Mesothelial cell of epicardium (in vitro differentiated cells): ENCODE measurements at places on chromosomes 7 and 10.

DNA sequence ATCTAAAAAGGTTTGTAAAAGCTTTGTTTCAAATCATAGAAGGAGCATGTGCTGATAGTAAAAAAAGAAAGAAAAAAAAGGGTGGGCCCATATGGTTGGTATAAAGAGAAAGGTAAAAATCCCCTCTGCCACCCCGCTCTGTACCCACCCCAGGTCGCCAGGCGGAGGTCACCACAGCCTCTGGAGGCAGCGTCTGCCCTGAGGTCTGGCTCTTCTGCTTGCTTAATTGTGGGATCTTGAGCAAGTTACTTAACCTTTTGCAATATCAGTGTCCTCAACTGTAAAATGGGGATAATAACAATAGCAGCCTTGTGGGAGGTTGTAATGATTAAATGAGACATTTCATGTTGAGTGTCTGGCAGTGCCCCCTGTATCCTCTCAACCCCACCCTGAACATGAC lies 10.7 kb upstream of the PCBD1 start:
- no peak overlapping the region for H3K27ac ChIP-seq
- peaks cover 12% of the 10 kb centered on the region for H3K27me3 ChIP-seq
- H3K36me3 ChIP-seq: no peaks in the 10 kb centered on the region
- DNase-seq: no peak
- H3K4me3 ChIP-seq: no peak overlapping the region

- H3K27ac ChIP-seq: no peak overlapping the region
- H3K4me1 ChIP-seq: peaks cover 2% of the 10 kb centered on the region
- no peak for DNase-seq
- no peaks in the 10 kb centered on the region for H3K36me3 ChIP-seq
- peaks cover 54% of the 10 kb centered on the region for H3K27me3 ChIP-seq
Observed at GRCh38 chr10:122878799-122879338, 512 bp downstream of the FAM24B start.

DNA sequence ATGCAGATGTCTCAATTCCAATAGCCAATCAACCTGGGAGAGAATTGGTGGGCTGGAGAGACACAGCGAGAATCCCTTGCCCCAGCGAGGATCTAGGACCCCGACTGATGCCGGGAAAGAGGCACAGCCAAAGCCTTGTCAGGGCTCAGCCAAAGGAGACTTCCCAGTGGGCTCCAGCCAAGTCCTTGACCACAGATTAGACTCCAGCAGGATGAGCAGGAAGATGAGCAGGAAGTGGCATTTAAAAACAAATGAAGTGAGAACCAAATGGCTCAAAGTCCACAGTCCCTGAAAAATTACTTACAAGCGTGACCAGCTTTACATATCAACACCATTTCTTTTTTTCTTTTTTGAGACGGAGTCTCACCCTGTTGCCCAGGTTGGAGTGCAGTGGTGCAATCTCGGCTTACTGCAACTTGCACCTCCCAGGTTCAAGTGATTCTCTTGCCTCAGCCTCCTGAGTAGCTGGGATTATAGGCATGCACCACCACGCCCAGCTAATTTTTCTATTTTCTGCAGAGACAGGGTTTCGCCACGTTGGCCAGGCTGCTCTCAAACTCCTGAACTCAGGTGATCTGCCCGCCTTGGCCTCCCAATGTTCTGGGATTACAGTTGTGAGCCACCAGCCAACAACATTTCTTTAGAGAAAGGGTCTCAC lies 40.2 kb downstream of the CTBP2 start:
- H3K4me3 ChIP-seq: no peak overlapping the region
- no peaks in the 10 kb centered on the region for H3K27me3 ChIP-seq
- H3K36me3 ChIP-seq: peaks cover 11% of the 10 kb centered on the region
- no peak for DNase-seq
- peaks cover 29% of the 10 kb centered on the region for H3K4me1 ChIP-seq
- H3K27ac ChIP-seq: peak overlapping the region; percentile 43

DNA sequence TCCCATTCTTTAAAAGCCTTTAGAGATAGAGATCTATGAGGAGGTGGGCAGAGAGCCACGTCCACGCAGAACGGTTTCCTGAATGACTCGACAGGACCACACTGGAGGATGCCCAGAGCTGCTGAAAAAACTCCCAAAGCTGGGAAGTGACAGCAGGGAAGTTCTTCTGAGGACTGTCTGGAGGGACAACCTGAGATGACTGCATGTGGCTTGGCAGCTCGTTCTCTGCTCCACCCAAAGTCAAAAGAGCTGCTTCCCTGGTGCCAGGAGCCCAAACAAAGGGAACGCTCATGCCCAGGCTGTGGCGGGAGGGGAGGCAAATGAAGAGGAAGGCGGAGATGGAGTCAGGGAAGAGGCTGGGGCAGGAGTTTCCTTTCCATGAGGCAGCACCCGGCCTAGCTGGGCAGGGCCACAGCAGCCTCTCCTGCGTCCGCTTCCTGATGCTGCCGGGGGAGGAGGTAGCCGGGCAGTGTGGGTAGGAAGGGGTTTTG lies 95.4 kb downstream of the CCDC3 start:
- H3K4me1 ChIP-seq: peaks cover 6% of the 10 kb centered on the region
- H3K4me3 ChIP-seq: no peak overlapping the region
- no peak overlapping the region for H3K27ac ChIP-seq
- DNase-seq: no peak
- H3K27me3 ChIP-seq: peaks cover 8% of the 10 kb centered on the region

DNA sequence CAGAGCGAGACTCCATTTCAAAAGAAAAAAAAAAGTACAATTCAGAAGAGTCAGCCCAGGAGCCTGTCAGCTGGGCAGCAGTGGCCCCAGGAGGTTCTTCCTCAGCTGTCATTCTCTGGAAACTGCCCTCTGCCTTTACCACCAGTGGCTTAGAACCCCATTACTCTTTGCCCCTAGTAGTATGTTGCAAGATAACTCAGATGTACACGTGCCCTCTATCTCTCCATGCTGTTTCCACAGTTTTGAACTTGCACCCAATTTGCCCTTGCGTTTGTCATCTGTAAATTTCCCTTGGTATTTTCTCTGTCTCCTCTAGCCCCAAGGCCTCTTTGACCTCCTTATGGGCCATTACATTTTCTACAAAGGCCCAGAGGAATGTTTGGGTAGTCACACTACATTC lies 56.7 kb upstream of the PRKAR2B start:
- H3K4me3 ChIP-seq: no peak overlapping the region
- no peaks in the 10 kb centered on the region for H3K27me3 ChIP-seq
- no peaks in the 10 kb centered on the region for H3K36me3 ChIP-seq
- DNase-seq: no peak
- peaks cover 6% of the 10 kb centered on the region for H3K4me1 ChIP-seq
- no peak overlapping the region for H3K27ac ChIP-seq

DNA sequence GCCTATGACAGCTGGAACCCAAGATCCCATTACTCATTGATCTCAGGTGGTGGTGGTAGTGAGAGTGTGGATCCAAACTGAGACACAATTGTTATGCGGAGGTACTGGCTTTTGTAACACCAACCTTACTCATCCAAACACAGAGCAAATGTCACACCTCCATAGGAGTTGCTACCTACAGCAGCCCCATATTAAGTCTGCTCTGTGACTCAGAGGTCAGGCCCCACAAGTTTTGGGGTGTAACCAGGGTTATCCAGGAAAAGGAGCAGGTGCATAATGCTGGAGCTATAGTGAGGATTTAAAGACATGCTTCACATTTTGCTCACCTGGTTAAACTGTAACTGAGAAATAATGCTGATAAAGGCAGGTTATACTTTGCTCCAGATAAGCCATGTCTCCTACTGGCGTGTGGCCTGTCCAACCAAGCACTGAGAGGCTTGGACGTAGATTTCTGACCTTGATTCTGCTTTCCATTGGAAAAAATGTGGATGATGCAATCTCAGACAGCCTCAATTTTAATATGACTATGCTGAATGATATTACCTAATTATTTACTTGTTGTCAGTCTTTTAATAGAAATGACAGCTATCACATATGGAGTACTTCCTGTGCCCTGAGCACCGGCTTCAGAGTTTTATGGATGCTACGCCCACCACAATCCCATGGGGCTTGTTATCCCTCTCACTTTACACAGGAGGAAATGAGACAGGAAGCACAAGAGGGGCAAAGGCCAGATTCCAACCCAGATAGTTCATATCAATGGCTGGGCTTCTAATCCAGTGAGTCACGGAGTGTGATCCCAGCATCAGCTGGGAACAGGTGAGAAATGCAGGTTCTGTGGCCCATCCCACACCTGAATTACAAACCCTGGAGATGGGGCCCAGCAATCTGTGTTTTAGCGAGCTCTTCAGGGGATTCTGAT lies 181.3 kb downstream of the CHN2 start:
- H3K4me3 ChIP-seq: no peak overlapping the region
- H3K27me3 ChIP-seq: no peaks in the 10 kb centered on the region
- no peaks in the 10 kb centered on the region for H3K36me3 ChIP-seq

GRCh38 chr10:42952349-42952748 lies 124.5 kb upstream of the RET start:
- peaks cover 12% of the 10 kb centered on the region for H3K4me1 ChIP-seq
- peak; percentile 56 for DNase-seq
- H3K27me3 ChIP-seq: peaks cover 59% of the 10 kb centered on the region
- H3K27ac ChIP-seq: peak overlapping the region; percentile 5

DNA sequence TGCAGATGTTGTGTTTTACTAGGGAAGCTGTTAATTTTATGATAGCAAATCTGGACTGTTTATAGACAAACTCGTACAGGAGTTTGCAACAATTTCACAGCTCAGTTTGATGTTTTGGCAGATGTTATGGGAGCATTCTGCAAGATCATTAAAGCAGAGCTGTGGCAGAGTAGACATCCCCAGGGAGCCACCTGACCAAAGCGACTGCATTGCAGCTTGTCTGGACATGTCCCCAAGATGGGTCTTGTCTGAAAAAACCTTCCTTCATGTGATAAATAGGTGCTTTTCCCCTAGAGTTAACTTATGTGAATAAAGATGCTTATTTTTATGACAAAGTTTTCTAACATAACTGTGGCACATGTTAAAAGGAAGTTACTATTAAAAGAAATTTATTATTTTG lies 91.2 kb upstream of the GPR141 start:
- no peaks in the 10 kb centered on the region for H3K27me3 ChIP-seq
- peaks cover 8% of the 10 kb centered on the region for H3K4me1 ChIP-seq
- no peaks in the 10 kb centered on the region for H3K36me3 ChIP-seq
- no peak overlapping the region for H3K4me3 ChIP-seq

DNA sequence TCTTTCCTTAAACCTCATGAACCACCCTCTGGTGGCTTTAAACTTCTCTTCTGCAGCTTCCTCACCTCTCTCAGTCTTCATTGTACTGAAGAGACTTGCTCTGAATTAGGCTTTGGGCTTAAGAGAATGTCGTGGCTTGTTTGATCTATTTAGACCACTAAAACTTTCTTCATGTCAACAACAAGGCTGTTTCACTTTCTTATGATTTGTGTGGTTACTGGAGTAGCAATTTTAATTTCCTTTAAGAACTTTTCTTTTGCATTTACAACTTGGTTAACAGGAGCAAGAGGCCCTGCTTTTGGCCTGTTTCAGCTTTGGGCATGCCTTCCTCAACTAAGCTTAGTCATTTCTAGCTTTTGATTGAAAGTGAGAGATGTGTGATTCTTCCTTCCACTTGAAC lies 38.1 kb upstream of the CDHR3 start:
- peaks cover 12% of the 10 kb centered on the region for H3K36me3 ChIP-seq
- H3K27ac ChIP-seq: no peak overlapping the region
- no peaks in the 10 kb centered on the region for H3K4me1 ChIP-seq
- no peak for DNase-seq

DNA sequence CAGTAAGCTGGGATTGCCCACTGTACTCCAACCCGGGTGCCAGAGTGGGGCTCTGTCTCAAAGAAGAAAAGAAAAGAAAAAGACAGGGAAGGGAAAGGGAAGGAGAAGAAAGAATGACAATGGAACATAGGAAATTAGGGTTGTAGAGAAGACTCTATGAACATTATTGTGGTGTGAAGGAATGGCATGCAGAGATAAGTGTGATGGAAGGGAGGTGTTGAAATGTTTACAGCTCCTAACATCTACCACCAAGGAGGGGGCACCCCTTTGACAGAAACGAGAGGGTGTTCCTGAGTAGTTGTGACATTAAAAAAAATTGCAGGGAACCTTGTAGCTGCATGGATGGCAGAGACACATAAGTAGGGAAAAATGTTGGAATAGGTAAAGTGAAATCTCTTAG lies 27.5 kb downstream of the AUTS2 start:
- no peak for DNase-seq
- no peak overlapping the region for H3K4me3 ChIP-seq
- H3K27me3 ChIP-seq: no peaks in the 10 kb centered on the region
- H3K36me3 ChIP-seq: no peaks in the 10 kb centered on the region
- H3K27ac ChIP-seq: no peak overlapping the region

DNA sequence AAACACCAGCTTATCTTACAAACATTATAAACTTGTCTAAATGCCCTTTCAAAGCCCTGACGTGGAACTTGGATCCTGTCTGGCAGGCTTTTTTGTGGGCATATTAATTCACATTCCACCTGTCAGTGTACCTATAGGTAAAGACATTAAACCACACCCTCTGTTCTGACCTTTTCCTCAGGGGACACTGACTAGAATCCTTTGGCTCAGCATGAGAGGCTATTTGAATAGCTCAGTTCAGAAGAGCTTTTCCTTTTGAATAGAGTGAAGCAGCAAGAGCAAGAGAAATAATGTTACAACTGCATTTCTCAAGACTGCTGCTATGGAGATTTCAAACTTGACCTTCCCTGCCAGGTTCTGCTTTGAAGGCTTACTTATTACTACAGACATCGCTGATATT lies 76.9 kb downstream of the CYP51A1 start:
- H3K4me3 ChIP-seq: peak overlapping the region; percentile 49
- DNase-seq: no peak
- H3K36me3 ChIP-seq: no peaks in the 10 kb centered on the region
- peak overlapping the region; percentile 89 for H3K27ac ChIP-seq
- no peaks in the 10 kb centered on the region for H3K27me3 ChIP-seq
- H3K4me1 ChIP-seq: peaks cover 30% of the 10 kb centered on the region

GRCh38 chr10:100739517-100740368 lies 5.6 kb upstream of the PAX2 start:
- H3K4me1 ChIP-seq: peaks cover 16% of the 10 kb centered on the region
- H3K4me3 ChIP-seq: no peak overlapping the region
- H3K27ac ChIP-seq: no peak overlapping the region
- H3K27me3 ChIP-seq: peaks cover 100% of the 10 kb centered on the region
- DNase-seq: no peak

GRCh38 chr7:3427957-3428356 lies 126.9 kb downstream of the SDK1 start:
- H3K4me3 ChIP-seq: no peak overlapping the region
- H3K27ac ChIP-seq: no peak overlapping the region
- no peaks in the 10 kb centered on the region for H3K27me3 ChIP-seq
- no peak for DNase-seq
- H3K4me1 ChIP-seq: peaks cover 30% of the 10 kb centered on the region
- no peaks in the 10 kb centered on the region for H3K36me3 ChIP-seq
